Iris pigment epithelial cell (primary cell): ENCODE measurements at places on chromosomes 3 and 15.

DNA sequence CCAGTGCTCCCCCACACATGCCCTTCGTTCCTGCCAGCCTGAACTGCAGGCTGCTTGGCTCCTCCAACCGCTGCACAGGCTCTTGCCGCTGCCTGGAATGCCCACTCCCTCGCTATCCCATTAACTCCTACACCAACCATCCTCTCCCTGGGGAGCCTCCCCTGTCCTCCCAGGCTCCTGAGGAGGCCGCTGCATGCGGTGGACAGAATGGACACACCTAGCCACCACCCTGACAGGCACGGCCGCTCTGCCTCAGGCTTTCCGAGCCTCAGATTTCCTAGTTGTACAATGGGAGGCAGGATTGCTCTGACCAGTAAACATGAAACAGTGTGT, 2.3 kb downstream of the PLXNB1 start:
- no peak for DNase-seq

GRCh38 chr3:129039271-129040038, 21.1 kb upstream of the GP9 start:
- DNase-seq = no peak

- no peak for DNase-seq
These were observed 10.9 kb downstream of the ARIH2 start for GRCh38 chr3:48929358-48930035.

GRCh38 chr15:81071120-81071519, 63.0 kb upstream of the CFAP161 start:
- peak; percentile 24 for DNase-seq

- DNase-seq = no peak
These were observed 2.1 kb downstream of the AMIGO3 start for GRCh38 chr3:49717211-49717958.

DNA sequence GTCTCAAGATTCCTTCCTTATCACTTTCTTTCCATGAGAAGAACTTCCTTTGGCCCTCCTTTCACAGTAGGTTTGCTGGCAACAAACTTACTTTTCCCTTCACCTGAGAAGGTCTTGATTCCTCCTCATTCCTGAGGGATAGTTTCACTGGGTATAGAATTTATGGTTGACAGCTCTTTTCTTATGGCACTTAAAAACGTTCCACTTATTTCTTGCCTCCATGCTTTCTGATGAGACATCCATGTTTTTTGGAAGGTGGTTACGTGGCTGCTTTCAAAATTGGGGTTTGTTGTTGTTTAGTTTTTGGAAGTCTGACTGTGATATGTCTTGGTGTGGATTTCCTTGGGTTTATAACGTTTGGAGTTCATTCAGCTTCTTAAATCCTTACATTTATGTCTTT, 8.2 kb upstream of the PLXNA1 start:
- DNase-seq = no peak

DNA sequence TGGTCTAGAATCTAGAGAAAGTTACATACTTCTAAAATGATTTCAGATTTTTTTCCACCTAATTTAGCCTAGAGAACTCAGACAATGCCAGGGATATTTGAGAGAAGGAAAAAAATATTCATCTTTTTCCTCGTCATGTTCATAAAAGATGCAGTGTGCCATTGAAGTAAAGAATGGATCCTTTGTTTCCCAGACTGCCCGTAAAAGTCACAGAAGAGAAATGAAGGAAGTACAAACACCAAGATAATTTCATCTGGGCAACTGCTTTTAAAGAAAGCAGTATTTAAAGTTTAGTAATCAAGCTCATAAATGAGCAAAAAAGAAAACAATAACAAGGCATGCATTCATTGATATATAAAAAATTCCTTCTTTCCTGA, 47.2 kb downstream of the TTC23 start:
- no peak for DNase-seq

- DNase-seq = no peak
These were observed 22.1 kb downstream of the ILDR1 start for GRCh38 chr3:121999931-122000330.

GRCh38 chr3:174815750-174816149, 43.4 kb upstream of the NAALADL2 start:
- DNase-seq = no peak

DNA sequence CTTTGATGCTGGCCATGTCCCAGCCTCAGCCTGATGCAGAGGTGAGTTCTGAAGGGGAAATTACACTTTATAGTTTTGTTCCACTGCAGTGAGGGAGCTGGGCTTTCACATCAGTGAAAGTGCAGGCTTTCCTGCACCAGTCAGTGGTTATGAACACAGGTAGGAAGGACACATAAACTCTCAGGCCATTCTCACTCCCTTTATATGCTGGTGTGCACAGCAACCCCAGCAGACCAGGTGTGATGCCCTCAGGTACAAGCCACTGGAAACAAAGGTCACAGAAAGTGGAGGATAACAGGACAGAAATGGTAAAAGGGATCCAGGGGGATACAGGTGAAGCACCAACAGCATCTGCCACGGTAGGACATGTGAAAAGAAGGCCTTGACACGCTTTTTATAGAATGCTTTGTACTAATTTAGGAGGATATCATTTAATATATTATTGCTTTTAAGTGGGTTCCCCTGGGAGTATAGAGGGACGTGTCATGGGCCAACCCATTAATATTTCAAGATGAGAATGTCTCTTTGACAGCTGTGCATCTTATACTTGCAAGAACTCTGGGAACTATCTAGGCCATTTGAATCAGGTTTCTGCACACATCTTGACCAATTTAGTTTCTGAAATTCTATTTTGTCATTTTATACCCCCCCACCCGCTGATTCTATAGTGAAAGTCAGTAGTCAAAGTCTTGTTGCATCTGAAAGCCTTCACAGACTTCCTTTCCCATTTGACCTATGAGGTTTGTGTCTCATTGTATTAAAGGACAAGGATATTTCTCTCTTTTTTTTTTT, 25.0 kb upstream of the BLM start:
- no peak for DNase-seq

- DNase-seq = no peak
These were observed 21.7 kb downstream of the XXYLT1 start for GRCh38 chr3:195249057-195249770.

DNA sequence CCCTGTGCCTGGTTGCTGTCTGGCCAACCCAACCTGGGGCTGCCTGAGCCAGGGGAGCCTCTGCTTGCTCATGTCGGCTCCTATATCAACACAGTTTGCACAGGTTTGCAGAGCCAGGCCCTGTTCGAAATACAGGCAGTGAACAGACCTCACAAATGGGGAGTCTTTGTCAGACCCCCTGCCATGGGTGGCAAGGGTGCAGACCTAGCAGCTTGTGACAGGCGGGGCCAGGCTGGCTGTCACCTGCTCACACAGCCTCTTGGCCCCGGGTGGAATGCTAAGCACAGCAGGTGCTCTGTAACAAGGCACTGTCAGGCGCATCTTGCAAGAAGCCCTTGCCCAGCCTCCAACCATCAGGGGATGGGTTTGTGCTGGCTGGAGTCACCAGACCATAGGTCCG, 47.3 kb downstream of the BDH1 start:
- DNase-seq = no peak

GRCh38 chr15:91265416-91265940, 165.4 kb downstream of the SV2B start:
- no peak for DNase-seq

DNA sequence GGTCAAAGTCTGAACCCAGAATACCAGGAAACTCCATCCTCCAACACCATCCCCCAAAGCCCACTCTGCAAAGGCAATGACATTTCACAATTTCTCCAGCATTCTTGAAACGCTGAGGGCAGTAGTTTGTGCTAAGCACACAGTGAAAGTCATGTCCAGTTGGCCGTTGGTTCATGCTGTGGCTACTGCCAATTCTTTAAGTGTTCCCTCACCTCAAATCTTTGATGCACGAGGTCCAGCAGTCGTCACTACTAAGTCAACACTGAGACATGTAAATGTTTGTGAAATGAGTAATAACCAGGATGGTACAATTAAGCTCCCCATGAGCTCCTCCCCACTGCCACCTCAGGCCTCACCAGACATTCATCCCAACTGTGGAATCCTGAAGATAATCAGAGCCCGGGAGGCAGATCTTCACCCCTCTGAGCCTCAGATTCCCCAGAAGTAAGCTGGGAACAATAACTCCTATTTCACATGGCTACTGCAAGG, 7.0 kb downstream of the SUCLG2 start:
- peak; percentile 100 for DNase-seq

DNA sequence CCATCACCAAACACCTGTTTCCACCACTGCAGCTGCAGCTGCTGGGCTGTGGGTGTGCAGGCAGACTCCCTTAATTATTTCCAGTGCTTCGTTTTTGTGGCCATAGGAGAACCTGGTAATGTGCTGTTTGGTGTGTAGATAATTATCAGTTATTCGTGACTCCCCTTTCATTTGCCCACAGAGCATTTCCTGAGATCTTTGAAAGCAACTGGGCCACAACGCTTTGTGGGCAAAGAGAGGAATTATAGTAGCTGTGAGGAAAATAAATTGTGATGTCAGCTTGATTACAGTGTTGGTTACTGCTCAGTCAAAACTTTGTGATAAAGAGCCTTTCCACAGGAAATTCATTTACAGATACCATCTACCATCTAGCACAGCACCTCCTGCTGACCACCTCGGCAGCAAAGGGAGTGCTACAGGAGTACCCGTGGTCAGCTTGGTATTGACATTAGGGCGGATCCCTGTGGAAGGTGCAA, 193.3 kb upstream of the SLCO3A1 start:
- no peak for DNase-seq

GRCh38 chr3:117304681-117305080, 595.1 kb downstream of the TUSC7 start:
- DNase-seq = no peak

- DNase-seq = no peak
These were observed 120.4 kb upstream of the CCNL1 start for GRCh38 chr3:157280354-157280753.

DNA sequence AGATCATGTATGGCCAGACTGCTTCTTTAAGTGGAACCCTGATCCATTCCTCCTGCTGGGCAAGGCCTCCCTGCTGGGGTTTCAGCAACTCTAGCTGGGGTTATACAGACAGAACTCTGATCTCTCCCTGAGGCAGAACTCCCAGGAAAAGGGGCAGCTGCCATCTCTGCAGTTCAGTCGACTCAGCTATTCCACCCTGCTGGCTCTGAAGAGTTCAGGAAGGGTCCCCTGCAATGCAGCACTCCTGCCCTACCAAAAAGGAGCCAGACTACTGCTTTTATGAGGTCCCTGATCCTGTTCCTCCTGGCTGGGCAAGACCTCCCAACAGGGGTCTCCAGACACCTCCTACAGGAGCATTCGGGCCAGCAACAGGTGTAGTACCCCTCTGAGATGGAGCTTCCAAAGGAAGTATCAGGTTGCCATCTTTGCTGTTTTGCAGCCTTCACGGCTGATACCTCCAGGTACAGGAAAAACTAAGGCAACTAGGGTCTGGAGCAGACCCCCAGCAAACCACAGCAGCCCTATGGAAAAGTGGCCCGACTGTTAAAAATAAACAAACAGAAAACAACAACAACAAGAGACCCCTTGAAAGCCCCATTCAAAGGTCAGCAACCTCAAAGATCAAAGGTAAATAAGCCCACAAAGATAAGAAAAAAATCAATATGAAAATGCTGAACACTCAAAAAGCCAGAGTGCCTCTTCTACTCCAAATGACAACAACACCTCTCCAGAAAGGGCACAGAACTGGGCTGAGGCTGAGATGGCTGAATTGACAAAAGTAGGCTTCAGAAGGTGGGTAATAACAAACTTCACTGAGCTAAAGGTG, 14.2 kb upstream of the CP start:
- DNase-seq = no peak

- DNase-seq = no peak
These were observed 234.3 kb upstream of the IGF1R start for GRCh38 chr15:98413933-98414546.

DNA sequence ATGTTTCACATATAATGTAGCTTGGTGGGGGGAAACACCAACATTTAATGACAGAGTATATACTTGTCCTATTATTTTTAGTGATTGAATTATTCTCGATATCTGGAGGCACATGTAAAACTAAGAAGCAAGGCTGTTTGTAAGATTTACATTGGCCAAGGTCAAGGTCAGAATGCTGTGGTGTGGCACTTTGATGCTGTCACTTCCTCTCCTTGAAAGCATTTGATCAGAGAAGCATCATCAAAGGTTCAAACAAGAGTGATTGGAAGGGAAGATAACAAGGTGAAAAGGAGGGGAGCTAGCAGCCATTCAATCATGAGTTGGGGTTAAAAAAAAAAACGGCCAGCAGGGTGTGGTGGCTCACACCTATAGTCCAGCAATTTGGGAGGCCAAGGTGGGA, 26.4 kb downstream of the RTF1 start:
- DNase-seq = no peak

DNA sequence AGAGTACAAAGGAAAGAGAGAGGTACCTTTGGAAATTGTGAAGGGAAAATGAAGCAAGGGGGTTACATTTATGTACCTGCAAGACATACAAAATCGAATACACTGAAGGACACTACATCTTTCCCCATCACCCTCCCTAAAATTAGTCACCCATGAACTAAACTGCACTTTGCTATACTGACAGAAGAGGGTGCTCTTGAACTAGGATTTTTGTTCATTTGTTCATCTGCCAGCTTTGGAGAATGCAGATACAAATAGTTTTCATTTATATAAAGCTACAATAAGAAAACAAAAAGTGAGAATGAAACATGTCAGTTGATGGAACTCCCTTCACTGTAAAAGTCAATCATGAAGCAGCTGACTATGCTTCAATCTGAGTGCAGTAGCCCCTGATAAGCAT, 55.7 kb downstream of the PCCB start:
- DNase-seq = no peak

- DNase-seq = no peak
These were observed 30.6 kb upstream of the ADAMTS7 start for GRCh38 chr15:78841891-78842290.

- DNase-seq = no peak
These were observed 115.8 kb downstream of the EPHA3 start for GRCh38 chr3:89223188-89223587.

GRCh38 chr3:135650309-135650708, 315.2 kb upstream of the PPP2R3A start:
- no peak for DNase-seq

DNA sequence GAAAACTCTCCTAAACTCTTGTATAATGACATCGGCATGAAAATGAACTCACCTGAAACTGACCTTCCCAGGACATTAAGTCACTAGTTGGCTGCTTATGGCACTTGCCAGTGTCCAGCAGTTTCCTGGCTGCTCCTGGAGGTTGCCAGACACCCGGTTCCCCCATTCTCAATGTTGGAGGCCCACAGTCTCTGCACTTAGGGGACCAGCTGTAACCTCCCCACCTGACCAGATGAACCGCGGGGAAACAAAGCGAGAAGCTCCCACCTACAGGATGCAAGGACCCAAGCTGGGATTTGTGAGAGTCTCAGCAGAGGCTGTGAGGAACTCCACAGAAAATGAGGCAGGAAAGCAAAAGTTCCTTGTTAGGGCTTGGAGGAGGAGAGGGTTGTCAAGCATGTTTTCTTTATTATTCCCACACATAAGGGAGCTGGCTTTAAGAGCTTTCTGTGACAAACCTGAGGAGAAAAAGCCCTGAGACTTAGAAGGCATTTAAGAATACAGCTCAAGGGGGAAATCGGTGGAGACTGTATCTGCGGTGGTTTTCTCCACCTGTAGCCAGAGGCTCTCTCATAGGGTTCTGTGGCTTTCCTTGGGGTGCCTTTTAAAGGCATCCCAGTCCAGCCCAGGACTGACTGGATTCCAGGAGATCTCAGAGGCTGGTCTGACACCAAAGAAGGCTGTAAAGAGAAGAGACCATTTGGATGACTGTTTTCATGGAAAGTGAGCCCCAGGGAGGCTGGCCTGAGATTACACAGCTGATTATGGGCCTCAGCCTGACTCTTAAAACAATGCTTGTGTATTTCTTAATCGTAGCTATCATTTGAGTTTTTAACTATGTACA, 4.6 kb downstream of the TPM1 start:
- peak; percentile 36 for DNase-seq
